ENCODE measurements at places on chromosomes 4 and X.
A peak's percentile ranks its signal among the peaks of the same experiment; 100 is the strongest.

- no peaks in the 10 kb centered on the region for H3K36me3 ChIP-seq
- no peak for DNase-seq
- no peaks in the 10 kb centered on the region for H3K27me3 ChIP-seq
Observed at GRCh38 chr4:60482921-60483351, 717.2 kb upstream of the ADGRL3 start.

DNA sequence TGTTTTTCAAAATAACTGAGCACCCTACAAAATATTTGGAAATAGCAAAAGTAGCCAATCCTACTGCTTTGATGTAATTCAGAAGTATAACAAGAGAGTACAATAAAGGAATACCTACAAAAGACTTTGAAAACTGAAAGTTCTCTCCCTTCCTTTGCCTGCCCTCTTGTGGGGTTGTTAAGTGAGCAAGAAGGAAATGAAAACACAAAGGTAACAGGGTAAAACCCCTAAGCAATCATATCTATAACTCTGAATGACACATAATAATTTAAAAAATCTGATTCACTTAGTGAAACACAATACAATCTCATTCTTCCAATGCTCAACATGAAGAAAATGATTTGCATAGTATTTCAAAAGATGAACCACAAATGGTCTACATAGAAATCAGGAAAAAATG lies 98.2 kb downstream of the FRYL start:
- peak; percentile 26 for DNase-seq
- no peak overlapping the region for H3K4me3 ChIP-seq
- H3K36me3 ChIP-seq = no peaks in the 10 kb centered on the region

DNA sequence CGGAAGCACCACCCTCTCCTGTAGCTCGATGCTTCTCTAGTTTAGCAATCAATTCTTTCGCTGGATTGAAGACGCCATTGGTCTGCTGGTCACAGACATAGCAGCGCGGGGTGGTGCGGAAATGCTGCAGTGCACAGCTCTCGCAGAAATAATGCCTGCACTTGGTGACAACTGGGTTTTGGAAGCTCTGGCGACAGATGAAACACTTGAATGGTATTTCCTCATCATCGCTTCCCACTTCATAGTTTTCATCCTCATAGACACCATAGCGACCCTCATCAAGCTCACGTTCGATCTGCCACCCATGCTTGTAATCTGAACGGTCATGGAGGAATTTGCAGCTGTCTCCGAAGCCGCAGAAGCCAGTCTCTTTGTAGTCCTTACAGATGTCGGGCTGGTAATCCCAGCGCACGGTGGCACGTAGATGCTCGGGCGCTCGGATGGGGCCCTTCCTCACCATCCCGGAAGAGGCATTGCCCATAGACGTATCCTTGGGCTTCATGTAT lies 854 bp downstream of the RNF113A start:
- peak; percentile 26 for DNase-seq
- H3K27me3 ChIP-seq = no peaks in the 10 kb centered on the region
- no peaks in the 10 kb centered on the region for H3K36me3 ChIP-seq
- H3K4me1 ChIP-seq = peaks cover 7% of the 10 kb centered on the region

DNA sequence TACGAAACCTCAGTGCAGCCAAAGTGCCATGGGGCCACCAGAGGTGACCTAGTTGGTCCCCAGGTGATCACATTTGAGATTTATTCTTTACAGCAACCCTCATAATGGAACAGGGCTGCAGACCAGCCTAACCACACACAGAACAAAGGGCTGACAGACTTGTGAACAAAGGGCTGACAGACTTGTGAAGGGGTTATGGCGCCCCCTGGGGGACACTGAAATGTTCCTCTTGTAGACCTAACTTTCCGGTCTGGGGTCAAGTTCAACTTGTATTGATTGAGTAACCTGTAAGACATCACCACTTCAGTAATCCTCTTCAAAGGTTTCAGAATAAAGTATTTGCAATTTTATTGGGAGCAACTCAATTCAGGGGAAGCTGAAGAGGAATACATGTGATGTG lies 175.9 kb upstream of the RPS6KA3 start:
- H3K36me3 ChIP-seq = no peaks in the 10 kb centered on the region
- no peak overlapping the region for H3K27ac ChIP-seq
- no peak overlapping the region for H3K4me3 ChIP-seq
- H3K4me1 ChIP-seq = peaks cover 45% of the 10 kb centered on the region
- DNase-seq = peak; percentile 78

DNA sequence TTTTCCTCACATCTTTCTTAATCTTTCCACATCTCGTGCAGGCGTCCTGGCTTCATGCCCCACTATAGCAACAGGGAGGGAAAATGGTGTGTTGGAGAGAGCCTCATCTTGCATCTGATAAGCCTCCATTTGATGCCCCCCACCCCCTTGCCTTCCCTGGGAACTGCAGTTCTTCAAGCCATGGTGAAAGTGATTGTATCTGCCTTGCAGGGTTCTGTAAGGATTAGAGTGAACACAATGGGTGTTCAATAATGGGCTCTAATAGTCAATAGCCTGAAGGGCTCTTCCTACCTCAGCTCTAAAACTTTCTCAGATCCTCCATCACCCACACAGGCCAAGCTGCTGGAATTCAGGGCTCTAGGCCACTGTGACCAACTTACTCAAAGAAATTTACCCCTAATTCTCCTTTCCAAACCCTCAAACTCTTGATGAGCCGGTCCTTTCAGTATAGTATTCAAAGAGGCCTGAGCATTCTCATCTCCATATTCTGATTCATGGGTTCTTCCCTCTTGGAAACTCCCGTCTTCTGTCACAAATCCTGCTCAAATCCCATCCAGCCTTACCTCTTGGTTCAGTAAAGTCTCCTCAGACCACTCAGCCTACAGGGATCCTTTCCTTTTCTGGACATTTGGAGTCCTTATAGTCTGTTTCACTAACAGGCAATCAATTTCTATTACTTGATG lies 128.3 kb upstream of the TRIM2 start:
- H3K27ac ChIP-seq = no peak overlapping the region
- peaks cover 16% of the 10 kb centered on the region for H3K4me1 ChIP-seq
- H3K36me3 ChIP-seq = no peaks in the 10 kb centered on the region
- no peaks in the 10 kb centered on the region for H3K27me3 ChIP-seq
- DNase-seq = no peak

GRCh38 chr4:88720451-88721428 lies 23.1 kb upstream of the NAP1L5 start:
- DNase-seq = no peak
- H3K36me3 ChIP-seq = peaks cover 15% of the 10 kb centered on the region
- H3K4me3 ChIP-seq = no peak overlapping the region
- no peak overlapping the region for H3K27ac ChIP-seq
- H3K27me3 ChIP-seq = no peaks in the 10 kb centered on the region
- no peaks in the 10 kb centered on the region for H3K4me1 ChIP-seq

GRCh38 chr4:151361966-151362365 lies 36.6 kb upstream of the SH3D19 start:
- no peaks in the 10 kb centered on the region for H3K4me1 ChIP-seq
- H3K4me3 ChIP-seq = no peak overlapping the region
- DNase-seq = no peak
- H3K27ac ChIP-seq = no peak overlapping the region
- no peaks in the 10 kb centered on the region for H3K27me3 ChIP-seq
- H3K36me3 ChIP-seq = no peaks in the 10 kb centered on the region

GRCh38 chr4:83679254-83679653 lies 143.3 kb downstream of the GPAT3 start:
- no peaks in the 10 kb centered on the region for H3K36me3 ChIP-seq
- no peaks in the 10 kb centered on the region for H3K4me1 ChIP-seq
- H3K4me3 ChIP-seq = no peak overlapping the region
- no peaks in the 10 kb centered on the region for H3K27me3 ChIP-seq
- DNase-seq = no peak
- no peak overlapping the region for H3K27ac ChIP-seq

- peaks cover 37% of the 10 kb centered on the region for H3K4me1 ChIP-seq
- H3K36me3 ChIP-seq = peaks cover 3% of the 10 kb centered on the region
- DNase-seq = peak; percentile 65
Observed at GRCh38 chrX:56800801-56801200, 71.8 kb downstream of the NBDY start.

- no peaks in the 10 kb centered on the region for H3K4me1 ChIP-seq
- DNase-seq = no peak
- no peaks in the 10 kb centered on the region for H3K36me3 ChIP-seq
- no peak overlapping the region for H3K27ac ChIP-seq
- no peaks in the 10 kb centered on the region for H3K27me3 ChIP-seq
Observed at GRCh38 chr4:4555916-4556315, 14.1 kb upstream of the STX18 start.

DNA sequence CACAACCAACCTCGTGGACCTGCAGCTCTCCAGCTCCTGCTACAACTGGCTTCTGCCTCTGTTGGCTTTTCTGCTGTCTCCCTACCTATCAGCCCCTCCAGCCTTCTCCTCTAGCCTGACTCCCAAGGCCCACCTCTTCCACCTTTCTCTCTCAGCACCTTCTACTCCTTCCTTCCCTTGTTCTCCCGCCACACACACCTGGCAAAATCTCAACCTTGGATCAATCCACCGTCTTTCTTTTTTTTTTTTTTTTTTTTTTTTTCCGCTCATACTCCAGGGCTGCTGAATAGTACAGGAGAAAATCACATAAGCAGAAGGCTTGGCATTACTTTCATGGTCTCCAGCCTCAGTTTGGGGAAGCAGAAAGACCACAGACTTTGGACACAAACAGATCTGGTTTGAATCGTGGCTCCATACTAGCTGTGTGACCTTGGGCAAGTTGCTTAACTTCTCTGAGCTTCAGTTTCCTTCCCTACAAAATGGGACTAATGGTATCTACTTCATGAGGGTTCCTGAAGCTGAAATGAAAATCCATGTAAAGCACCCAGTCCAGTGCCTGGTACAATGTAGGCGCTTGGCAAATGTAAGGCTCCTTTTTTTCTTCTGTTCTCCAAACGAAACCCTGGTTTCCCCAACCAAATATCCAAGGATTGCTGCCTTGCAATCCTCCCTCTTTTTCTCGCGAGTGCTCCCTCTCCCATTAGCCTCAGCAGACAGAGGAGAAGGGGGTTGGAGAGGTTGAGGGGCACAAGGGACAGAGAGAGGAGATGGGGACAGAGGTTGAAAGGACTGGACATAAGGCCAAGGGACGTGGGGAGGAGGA lies 1.7 kb downstream of the FGD1 start:
- no peak overlapping the region for H3K4me3 ChIP-seq
- no peak for DNase-seq
- H3K27me3 ChIP-seq = peaks cover 2% of the 10 kb centered on the region
- no peaks in the 10 kb centered on the region for H3K36me3 ChIP-seq
- no peak overlapping the region for H3K27ac ChIP-seq

DNA sequence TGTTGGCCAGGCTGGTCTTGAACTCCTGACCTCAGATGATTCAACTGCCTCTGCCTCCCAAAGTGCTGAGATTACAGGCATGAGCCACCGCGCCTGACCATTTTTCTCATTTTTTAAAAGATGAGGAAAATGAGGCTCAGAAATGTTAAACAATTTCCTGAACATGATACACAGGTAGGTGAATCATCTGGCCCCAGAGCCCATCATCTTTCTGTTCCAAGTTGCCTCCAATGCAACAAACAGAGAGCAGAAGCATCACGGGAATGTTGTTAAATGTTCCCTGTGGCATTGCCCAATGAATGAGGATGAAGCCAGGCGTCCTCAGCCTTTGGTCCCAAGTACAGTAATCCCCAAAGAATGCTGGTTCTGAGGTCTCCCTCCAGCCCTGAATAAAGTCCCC lies 31.3 kb upstream of the ANXA5 start:
- no peak overlapping the region for H3K4me3 ChIP-seq
- H3K36me3 ChIP-seq = no peaks in the 10 kb centered on the region
- no peaks in the 10 kb centered on the region for H3K27me3 ChIP-seq
- no peaks in the 10 kb centered on the region for H3K4me1 ChIP-seq

- peaks cover 6% of the 10 kb centered on the region for H3K4me1 ChIP-seq
- no peak overlapping the region for H3K27ac ChIP-seq
- DNase-seq = no peak
- no peak overlapping the region for H3K4me3 ChIP-seq
Observed at GRCh38 chrX:40470830-40471429, 109.8 kb upstream of the ATP6AP2 start.

DNA sequence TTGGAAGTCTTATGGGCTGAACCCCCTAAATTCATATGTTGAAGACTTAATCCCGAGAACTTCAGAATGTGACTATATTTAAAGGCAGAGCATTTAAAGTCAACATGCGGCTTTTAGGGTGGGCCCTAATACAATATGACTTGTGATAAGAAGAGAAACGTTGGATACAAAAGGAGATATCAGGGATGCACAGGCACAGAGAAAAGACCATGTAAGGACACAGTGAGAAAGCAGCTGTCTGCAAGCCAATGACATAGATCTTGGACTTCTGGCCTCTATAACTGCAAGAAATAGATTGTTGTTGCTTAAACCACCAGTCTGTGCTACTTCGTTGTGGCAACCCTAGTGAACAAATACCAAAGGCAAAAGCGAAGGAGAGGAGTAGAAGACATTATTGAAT lies 42.2 kb downstream of the GABRG1 start:
- H3K4me1 ChIP-seq = no peaks in the 10 kb centered on the region
- H3K36me3 ChIP-seq = no peaks in the 10 kb centered on the region
- no peak overlapping the region for H3K27ac ChIP-seq
- no peak for DNase-seq
- H3K4me3 ChIP-seq = no peak overlapping the region

DNA sequence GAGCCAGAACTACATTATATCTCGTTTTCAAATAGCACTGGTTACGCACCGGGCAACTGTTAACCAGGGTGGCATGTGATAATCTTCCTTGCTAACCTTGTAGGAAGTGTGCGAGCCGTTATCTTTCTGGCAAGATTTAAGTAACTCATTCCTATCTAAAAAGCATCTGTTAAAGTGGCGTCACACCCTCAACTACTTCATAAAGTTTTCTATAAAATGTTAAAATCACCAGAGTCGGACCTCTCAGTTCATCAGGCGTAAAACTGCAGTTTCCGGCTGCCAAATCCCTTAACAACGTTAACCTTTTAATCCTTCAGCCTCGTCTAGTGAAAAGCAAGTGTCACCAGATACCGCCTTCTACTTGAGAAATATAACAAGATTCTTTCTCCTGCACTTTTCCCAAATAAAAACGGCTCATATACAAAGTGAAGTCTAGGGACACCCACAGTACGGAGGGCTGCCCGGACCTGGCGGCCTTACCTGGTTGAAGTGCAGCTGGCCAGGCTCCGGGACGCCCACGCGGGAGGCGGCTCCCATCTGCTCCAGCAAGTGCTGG lies 1.2 kb downstream of the SLC39A8 start:
- H3K36me3 ChIP-seq = no peaks in the 10 kb centered on the region
- DNase-seq = no peak
- peaks cover 15% of the 10 kb centered on the region for H3K4me1 ChIP-seq
- peak overlapping the region; percentile 95 for H3K27ac ChIP-seq
- H3K4me3 ChIP-seq = peak overlapping the region; percentile 87
- H3K27me3 ChIP-seq = no peaks in the 10 kb centered on the region

- no peak for DNase-seq
- H3K27me3 ChIP-seq = no peaks in the 10 kb centered on the region
- H3K27ac ChIP-seq = no peak overlapping the region
- no peak overlapping the region for H3K4me3 ChIP-seq
- no peaks in the 10 kb centered on the region for H3K36me3 ChIP-seq
- H3K4me1 ChIP-seq = no peaks in the 10 kb centered on the region
Observed at GRCh38 chr4:29596228-29596627, 1123.9 kb upstream of the PCDH7 start.

Measured in naive thymus-derived CD4-positive, alpha-beta T cell (primary cell).